Sciatic nerve (tissue), 2 donors: ENCODE measurements at places on chromosomes 6 and 20. TPM values are rescaled to one million over a fixed set of nuclear protein-coding genes. Genes with fewer than 3 reads are reported as not detected.

The MUCL3 gene
- 0.18 TPM for total RNA-seq

The POM121L2 gene
- total RNA-seq = not detected

The SGK2 gene
- 7.7 TPM for total RNA-seq

The ASIP gene
- 3.0 TPM for total RNA-seq

The SUMO4 gene
- 7.1 TPM for total RNA-seq

The CEBPB gene
- total RNA-seq = 113 TPM

The HLA-DPA1 gene
- 141 TPM for total RNA-seq

The IPCEF1 gene
- 5.0 TPM for total RNA-seq

The RIMS4 gene
- 8.0 TPM for total RNA-seq

The CDH4 gene
- 2.2 TPM for total RNA-seq

The DNAJC5 gene
- total RNA-seq = 30.1 TPM

The SLC44A4 gene
- total RNA-seq = 2.1 TPM

The KIAA1755 gene
- 56.0 TPM for total RNA-seq

- no peak for DNase-seq
Observed at GRCh38 chr6:82603871-82604270, 240.3 kb downstream of the TPBG start.

DNA sequence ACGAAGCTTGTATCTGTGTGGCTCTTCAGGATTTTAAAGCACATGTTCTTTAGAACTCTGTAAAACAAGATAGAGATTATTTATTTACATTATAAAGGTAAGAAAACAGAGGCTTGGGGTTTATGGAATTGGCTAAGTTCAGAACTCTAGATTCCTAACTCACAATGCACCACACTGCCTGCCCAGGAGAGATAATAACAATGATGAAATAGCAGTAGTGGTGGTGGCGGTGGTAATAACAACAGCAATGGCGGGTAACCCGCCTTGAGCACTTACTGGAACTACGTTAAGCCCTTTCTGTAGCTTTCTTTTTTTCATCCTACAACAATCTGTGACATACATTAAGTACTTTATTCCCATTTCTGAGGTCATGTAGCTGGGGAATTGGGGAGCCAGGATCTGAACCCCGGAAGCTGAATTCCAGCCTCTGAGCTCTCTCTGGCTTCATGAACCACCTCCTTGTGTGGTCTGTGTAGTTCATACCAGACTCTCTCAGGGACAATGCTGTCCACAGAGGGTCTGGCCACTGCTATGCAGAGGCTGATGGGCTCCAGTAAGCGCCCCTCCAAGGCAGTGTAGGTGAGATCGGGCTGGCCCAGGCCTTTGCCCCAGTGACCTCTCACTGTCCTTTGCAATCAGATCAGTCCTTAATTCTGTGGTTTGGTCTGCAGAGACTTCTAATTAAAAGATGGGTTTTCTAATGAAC lies 260.9 kb downstream of the SLC24A3 start:
- no peak for DNase-seq

- DNase-seq = no peak
Observed at GRCh38 chr20:38005903-38006302, 27.4 kb downstream of the TTI1 start.

DNA sequence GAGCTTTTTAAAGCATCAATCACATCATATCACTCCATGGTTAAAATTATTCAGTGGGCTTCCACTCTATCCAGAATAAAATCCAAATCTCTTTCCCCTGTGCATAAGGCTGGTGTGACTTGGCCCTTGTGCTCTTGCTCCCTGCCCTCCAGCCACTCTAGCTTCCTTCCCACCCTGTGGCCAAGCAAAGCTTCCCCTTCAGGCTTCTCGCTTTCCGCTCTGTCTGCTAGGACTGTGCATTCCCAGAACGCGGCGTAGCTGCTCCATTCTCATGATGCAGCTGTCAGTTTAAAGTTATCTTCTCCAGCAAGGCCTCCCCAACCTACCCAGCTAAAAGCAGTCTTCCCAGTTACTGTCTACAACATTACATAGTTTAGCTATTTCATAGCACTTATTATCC lies 19.4 kb upstream of the KCNK16 start:
- no peak for DNase-seq

GRCh38 chr6:159633196-159633595 lies 59.8 kb downstream of the SOD2 start:
- DNase-seq = no peak

GRCh38 chr6:16043171-16044135 lies 85.4 kb upstream of the MYLIP start:
- DNase-seq = no peak

- DNase-seq = no peak
Observed at GRCh38 chr6:144480473-144480872, 195.3 kb downstream of the UTRN start.

DNA sequence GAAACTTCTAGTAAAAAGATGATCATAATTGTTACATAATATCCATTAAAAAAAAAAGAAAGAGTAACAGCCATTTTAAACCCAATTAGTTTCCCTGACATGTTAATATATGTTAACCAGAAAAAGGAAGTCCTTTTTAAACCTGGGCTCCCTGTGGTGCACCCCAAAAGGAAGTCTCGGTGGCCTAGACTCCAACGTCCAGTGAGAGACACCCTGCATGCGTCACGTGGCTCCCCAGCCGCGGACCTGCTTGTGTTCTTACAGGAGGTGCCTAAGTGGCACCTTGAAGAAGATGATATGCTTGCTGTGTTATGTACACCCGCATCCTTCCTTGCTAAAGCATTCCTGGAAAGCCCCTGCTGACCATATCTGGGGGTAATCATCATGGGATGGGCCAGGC lies 50.1 kb downstream of the FOXC1 start:
- no peak for DNase-seq

GRCh38 chr6:63510849-63511248 lies 61.4 kb upstream of the LOC128125822 start:
- no peak for DNase-seq

GRCh38 chr6:48080227-48081009 lies 30.6 kb downstream of the PTCHD4 start:
- DNase-seq = no peak

- DNase-seq = no peak
Observed at GRCh38 chr6:119865466-119866350, 516.1 kb upstream of the MAN1A1 start.

DNA sequence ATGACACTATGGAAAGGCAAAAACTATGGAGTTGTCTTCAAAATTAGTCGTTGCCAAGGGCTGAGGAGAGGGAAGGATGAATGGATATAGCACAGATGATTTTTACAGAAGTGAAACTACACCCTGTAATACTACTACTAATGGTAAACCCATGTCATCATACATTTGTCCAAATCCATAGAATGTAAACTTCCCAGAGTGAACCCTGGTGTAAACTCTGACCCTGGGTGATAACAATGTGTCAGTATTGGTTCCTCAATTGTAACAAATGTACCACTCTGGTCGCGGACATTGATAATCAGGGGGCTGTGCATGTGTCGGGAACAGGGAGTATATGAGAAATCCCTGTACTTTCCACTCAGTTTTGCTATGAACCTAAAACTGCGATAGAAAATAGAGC lies 72.2 kb downstream of the CNBD2 start:
- no peak for DNase-seq

- no peak for DNase-seq
Observed at GRCh38 chr6:6656287-6656686, 67.8 kb downstream of the LY86 start.

- DNase-seq = no peak
Observed at GRCh38 chr6:52077961-52078625, 9.3 kb downstream of the PKHD1 start.

- no peak for DNase-seq
Observed at GRCh38 chr6:109491207-109491938, 8.4 kb upstream of the ZBTB24 start.

DNA sequence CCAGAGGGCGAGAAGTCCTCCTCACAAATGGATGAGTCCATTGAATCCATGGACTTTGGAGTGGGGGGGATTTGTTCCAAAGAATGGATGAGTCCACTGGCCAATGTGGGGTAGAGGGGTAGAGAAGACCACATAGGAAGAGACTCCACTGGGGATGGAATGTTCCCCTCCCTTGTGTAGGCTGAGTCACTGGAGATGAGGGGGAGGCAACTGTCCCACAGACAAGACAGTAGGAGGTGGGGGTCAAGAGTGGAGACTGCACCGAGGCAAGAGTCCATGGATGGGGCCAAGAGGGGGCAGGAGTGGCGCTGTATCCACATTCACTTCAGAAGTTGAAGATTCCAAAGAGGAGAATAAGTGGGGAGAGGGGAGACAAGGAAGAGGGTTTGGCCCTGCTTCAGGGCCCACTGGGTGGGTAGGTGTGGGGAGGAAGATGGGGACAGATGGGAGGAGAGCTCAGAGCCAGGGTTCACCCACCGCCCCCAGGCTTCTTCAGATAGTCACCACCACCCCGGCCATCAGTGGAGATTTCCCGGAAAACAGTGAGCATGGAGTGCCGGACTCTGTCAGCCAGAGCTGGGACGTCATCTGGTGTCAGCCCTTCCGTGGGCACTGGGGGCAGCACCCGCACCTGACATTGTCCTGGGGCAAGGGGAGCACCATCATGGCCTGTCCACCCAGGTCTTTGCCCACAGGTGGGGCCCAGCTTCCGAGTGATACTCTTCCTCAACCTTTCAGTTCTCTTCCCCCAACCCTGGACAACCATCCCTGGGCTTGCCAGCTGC lies 4.6 kb downstream of the EGFL8 start:
- DNase-seq = no peak

GRCh38 chr6:113909224-113909856 lies 52.2 kb downstream of the MARCKS start:
- no peak for DNase-seq

GRCh38 chr6:15626878-15627674 lies 35.8 kb downstream of the DTNBP1 start:
- no peak for DNase-seq

DNA sequence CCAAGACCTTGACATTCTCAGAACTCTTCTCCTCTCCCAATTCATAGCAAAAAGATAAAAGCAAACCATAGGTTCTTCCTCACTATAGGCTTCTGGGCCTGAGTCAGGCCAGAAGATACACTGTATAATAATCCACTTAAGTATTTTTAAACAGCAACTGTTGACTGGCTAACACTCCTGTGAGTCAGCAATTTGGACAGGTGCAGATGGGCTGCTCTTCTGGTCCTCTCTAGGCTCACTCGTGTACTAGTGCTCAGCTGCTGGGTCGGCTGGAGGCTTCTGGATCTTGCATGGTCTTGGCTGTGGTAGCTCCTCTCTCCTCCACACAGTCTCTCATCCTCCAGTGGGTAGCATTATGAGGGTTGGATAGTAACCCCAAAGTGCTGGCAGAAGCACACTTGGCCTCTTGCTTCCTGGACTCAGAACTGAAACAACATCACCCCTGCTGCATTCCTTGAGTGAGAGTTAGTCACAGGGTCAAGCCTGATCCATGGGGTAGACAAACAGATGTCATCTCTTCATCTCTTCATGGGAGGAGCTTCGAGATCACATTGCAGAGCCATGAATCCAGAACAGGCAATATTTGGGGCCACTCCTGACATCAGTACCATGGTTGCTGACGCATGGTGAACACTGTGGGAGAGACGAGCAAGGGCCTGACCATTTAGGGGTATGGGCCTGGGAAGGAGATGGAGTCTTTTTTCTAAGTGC lies 86.9 kb downstream of the C6orf118 start:
- no peak for DNase-seq

DNA sequence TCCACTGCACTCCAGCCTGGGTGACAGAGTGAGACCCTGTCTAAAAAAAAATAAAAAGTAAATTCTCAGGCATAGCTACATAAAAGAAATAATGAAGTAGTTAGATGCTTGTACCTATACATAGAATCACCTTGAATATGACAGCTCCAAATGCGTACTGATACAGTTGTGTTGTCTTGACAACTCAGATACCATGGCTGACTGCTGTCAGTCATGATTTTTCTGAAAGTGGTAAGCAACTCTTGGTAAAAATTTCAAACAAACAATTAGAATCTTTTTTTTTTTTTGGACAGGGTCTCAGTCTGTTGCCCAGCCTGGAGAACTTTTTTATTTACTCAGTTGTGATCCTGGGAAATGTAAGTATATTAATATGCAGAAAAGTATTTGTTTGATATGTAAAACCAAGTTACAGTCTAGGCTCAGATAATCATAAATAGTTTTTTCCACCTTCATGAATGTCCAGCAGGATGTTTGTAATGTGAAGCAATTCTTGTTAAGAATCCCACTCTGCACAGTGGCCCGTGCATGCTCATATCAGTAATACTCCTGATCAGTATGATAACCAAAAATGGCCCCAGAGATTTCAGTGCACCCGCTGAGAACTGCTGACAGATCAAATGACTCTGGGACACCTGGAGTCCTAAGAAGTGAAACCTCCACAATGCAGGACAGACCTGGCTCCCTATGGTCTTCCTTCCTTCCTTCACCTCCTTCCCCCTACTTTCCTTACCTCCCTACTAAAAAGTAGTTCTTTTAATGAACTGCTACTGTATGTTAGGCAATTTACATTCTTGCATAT lies 14.0 kb upstream of the MAPK13 start:
- DNase-seq = no peak

DNA sequence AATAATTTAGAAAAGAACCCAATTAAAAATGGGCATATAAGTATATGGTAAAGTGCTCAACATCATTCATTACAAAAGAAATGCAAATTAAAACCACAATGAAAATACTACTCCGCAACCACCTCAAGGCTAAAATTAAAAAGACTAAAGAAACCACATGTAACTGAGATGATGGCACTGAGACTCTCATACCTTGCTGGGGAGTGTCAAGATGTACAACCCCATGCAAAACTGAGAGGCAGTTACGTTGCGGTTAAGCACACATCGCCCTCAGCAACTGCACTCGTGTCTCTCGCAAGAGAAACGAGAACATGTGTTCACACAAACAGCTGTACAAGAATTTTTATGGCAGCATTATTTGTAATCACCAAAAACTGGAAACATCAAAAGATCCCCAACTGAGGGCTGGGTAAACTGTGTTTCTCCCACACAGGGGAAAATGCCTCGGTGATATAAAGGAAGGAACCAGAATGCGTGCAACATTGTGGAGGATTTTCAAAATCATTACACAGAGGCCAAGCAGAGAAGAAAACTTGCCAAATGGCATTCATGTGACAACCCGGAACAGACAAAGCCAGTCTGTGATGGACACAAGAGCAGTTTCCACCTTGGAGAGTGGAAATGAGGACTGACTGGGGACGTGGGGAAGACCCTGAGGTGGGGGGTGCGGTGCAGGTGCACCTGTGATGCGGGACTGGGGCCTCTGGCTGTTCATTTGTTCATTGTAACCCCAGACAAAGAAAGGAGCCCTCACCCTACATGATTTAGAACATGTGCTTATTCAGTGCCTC lies 144.9 kb downstream of the WDR27 start:
- DNase-seq = no peak

GRCh38 chr6:32416036-32416435 lies 9.1 kb upstream of the BTNL2 start:
- no peak for DNase-seq

DNA sequence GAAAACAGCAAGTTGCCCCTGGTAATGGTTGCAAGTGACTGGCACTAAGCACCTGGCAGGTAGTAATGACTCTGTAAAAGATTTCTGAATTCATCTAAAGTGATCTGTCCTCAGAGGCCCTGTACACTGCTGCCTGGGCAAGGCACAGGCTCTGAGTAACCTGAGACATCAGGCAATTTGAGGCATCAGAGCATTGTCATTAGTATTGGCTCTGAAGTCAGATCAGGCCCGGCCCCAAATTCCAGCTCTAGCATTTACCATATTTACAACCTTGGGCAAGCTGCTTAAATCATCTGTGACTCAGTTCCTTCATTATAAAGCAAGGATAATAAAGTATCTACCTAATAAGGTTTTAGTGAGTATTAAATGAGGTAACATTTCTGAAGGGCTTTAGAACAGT lies 17.3 kb upstream of the TENT5A start:
- no peak for DNase-seq

- no peak for DNase-seq
Observed at GRCh38 chr6:113289166-113289565, 568.0 kb upstream of the MARCKS start.

- no peak for DNase-seq
Observed at GRCh38 chr6:64580346-64580745, 944.7 kb downstream of the PHF3 start.
